Right atrium auricular region (tissue), 2 donors: ENCODE measurements at places on chromosomes 5 and 9. TPM values are rescaled to one million over a fixed set of nuclear protein-coding genes. Genes with fewer than 3 reads are reported as not detected.

FAM81B gene
- total RNA-seq: 24.7 TPM

INSL6 gene
- not detected for total RNA-seq

SH3GL2 gene
- 0.28 TPM for total RNA-seq

MARCOL gene
- total RNA-seq: not detected
